BJ (cell line): ENCODE measurements at places on chromosomes 6 and 20.

DNA sequence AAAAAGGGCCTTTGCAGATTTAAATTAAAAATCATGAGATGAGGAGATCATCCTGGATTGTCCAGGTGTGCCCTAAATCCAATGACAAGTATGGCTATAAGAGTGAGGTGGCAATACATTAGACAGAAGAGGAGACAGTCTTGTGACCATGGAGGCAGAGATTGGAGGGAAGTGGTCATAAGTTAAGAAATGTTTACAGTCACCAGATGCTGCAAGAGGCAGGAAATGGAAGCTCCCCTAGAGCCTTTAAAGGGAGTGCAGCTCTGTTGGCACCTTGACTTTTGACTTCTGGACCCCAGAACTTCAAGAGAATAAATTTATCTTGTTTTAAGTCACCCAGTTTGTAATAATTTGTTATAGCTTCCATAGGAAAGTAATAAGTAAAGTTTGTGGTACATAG, 61.1 kb downstream of the HMGN3 start:
- DNase-seq: no peak

DNA sequence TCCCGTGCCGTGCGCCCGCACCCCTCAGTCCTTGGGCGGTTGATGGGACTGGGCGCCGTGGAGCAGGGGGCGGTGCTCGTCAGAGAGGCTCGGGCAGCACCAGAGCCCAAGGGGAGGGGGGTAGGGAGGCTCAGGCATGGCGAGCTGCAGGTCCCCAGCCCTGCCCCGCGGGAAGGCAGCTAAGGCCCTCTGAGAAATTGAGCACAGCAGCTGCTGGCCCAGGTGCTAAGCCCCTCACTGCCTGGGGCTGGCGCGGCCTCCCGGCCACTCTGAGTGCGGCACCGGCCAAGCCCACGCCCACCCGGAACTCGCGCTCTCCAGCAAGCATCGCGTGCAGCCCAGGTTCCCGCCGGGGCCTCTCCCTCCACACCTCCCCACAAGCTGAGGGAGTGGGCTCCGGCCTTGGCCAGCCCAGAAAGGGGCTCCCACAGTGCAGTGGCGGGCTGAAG, 16.4 kb downstream of the SOX4 start:
- DNase-seq: no peak

DNA sequence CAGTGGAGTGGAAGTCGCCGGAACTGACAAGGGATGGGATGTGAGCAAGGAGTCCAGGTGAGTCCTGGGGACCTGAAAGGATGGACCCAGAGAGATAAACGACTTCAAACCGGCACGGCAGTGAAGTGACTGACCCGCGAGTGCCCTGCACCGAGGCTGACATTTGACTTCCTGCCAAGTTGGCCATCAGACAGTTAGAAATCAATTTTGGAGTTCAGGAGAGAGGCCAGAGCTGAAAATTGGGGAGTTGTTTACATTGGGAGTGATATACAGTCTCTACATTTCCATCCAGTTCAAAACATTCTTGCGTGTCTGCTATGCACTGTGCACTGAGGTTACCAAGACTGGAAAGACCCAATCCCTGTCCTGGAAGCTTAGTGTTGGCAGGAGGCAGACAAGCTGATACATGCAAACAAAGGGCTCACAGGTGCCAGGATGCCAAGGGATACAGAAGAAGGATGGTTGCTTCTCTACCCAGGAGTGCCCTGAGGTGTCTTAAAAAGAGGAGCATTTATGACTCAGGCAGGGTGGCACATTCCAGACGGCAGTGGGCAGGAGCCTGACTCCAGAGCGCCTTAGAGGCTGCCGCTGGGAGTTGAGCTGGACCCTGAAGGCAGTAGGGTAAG, 186.6 kb downstream of the MTHFD1L start:
- no peak for DNase-seq

- DNase-seq: no peak
Measured at GRCh38 chr6:17677602-17678001, 29.1 kb downstream of the NUP153 start.

GRCh38 chr20:36462440-36463211, 78.7 kb upstream of the MYL9 start:
- DNase-seq: no peak

DNA sequence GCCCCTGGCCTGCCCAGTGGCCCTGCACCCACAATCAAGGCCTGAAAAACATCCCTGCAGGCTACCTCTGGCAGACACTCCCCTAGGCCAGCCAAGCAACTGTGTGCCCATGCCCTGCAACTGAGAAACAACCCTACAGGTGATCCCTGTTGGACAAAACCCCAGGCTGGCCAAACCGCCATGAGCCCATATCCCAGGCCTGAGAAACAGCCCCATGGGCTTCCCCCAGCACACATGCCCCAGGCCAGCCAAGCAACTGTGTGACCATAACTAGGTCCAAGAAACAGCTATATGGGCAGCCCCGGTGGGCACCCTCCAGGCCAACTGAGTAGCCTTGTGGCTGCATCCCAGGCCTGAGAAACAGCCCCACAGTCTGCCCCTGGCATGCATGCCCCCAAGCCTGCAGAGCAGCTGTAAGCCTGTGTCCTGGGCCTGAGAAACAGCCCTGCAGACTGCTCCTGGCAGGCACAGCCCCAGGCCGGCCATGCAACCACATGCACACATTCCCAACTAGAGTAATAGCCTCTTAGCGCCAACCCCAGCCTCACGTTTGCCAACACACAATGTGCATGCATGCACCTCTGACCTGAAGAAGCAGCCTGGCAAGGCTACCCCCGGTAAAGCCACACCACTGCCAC, 41.0 kb upstream of the SRSF6 start:
- no peak for DNase-seq

DNA sequence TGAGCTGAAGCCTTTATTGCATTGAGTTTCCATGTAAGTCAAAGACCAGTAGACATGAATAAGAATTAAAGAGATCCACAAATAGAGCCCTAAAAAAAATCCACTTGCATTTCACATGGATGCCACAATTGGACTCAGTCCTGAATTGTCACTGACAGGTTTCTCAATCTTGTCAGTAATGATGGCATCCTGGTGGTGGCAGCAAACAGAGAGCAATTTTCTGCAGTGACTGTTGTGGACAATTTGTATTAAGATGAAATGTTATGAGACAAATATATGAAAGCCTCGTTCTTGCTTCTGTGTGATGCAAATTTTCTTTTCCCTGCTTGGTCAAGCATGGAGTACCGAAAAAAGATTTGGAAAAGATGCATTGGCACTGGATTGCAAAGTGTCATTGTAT, 278.9 kb downstream of the SAMD5 start:
- DNase-seq: no peak

GRCh38 chr20:3645309-3646066, 17.7 kb downstream of the GFRA4 start:
- no peak for DNase-seq

GRCh38 chr6:143125455-143125854, 64.8 kb downstream of the AIG1 start:
- no peak for DNase-seq

- no peak for DNase-seq
Measured at GRCh38 chr6:30722280-30723112, 2.3 kb downstream of the TUBB start.

DNA sequence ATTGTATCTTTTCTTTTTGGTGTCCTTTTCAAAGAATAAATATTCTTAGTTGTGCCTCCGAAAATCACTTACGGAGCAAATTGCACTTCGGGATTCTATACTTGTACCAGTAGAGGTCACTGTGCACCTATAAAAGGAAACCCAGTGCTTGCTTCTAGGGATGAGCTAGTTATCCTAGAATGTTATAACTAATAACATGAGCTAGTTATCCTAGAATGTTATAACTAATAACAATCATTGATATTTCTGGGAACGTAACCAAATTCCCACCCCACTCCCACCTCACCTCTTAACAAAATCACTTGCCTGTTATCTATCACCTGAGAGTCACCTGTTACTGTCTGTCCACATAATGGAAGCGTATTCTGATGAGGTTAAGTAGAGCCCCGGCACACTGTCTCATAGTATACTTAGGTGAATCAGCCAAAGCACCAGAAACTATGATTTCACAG, 126.9 kb upstream of the TIAM2 start:
- DNase-seq: peak; percentile 22

- no peak for DNase-seq
Measured at GRCh38 chr6:139027620-139028182, 844 bp upstream of the ABRACL start.

DNA sequence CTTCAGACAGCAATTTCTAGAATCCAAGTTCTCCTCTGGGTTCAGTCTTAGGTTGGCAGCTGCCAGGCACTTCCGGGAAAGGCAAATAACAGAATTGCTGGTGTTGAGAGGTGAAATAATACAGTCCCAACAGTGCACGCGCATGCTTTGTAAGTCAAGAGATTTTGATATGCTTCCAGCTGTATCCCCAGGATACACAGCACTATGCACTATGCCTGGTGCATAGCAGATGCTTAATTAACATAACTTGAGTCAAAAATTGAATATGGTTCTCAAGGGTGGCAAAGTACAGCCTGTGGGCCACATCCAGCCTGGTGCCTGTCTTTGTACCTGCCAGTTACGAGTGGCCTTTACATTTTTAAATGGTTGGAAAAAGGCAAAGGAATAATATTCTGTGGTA, 18.9 kb upstream of the PMEPA1 start:
- no peak for DNase-seq

DNA sequence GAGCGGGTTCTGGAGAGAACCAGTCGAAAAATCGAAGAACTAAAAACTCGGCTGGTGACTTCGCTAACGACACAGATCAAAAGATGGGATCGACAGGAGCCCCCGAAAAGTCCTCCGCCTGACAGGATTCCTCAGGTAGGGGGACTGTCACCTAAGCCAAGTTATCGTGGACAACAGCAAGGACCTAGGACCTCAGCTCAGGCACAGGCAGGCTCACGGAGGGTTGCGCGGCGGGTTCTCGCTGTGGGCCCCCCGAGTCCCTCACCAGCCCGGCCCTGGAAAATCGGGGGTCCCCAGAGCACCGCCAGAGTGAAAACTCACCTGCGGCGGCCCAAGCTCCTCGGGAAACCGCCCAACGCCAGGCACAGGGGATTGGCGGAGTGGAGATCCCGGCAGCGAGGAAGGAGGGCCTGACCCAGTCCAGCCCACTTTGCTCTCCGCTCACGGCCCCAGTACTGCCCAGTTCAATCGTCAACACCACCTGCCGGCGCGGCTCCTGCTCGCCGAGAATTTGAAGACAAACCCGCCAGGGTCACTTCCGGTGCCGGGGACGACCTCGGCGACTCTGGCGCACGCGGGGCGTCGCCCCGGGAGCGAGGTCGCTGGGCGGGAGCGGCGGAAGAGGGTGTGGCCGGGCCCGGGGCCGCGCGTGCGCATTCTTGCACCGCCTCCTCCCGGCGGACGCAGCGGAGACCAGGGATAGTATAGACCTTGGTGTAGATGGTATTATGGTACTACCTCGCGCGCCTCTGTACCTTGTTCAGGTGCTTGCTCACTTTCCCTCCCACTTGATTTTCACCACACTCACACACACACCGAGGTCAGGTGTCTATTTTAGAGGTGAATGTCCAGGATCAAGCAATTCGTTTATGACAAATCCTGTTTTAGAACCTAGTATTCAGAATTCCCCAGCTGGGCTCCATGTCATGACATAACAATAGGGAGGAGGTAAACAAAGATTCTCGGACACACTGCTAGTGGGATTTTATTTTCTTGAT, at the start of gene KATNA1:
Gene KATNA1 (minus strand): TSS at position 567 of the 998 bp plus-strand sequence. CDS start 10,167 bp downstream, outside the sequence.
- DNase-seq: peak; percentile 13

DNA sequence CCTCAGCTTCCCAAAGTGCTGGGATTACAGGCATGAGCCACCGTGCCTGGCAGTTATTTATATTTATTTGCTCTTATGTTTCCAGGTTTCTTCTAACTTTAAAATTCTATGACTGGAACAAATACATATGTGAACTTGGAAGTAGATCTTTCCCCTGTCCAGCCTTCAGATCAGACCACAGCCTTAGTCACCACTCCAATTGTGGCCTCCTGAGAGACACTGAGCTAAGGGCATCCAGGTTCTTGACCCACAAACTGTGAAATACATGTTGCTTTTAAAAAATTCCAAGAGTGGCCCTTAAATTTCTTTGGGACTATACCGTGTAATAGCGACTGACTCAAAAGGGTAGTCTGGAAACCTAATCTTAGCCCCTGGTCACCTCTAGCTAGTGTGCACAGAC, 1.5 kb upstream of the ADGRG6 start:
- DNase-seq: no peak

DNA sequence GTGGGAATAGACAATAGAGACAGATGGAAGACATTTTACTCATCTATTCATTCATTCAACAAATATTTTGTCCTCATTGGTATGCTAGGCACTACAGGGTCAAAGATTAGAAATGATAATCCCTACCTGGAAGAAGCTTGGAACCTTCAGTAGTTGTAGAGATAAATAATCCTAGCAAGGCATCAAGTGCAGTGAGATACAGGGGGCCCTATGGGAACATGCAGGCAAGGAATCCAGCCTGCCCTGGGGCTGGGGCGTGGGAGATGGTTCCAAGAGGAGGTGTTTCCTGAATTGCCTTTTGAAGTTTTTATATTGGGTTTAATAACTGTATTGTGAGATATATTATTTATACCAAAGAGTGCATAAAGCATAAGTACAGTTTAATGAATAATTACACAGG, 64.5 kb downstream of the TRMT11 start:
- no peak for DNase-seq

GRCh38 chr6:109793021-109793420, 101.9 kb downstream of the FIG4 start:
- DNase-seq: no peak

DNA sequence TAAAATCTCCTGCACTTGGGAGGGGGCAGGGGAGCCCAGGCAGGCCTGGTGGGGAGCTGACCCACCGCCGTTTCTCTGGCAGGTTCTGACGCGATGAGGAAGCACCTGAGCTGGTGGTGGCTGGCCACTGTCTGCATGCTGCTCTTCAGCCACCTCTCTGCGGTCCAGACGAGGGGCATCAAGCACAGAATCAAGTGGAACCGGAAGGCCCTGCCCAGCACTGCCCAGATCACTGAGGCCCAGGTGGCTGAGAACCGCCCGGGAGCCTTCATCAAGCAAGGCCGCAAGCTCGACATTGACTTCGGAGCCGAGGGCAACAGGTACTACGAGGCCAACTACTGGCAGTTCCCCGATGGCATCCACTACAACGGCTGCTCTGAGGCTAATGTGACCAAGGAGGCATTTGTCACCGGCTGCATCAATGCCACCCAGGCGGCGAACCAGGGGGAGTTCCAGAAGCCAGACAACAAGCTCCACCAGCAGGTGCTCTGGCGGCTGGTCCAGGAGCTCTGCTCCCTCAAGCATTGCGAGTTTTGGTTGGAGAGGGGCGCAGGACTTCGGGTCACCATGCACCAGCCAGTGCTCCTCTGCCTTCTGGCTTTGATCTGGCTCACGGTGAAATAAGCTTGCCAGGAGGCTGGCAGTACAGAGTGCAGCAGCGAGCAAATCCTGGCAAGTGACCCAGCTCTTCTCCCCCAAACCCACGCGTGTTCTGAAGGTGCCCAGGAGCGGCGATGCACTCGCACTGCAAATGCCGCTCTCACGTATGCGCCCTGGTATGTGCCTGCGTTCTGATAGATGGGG, 3.0 kb downstream of the PRND start:
- no peak for DNase-seq

- DNase-seq: no peak
Measured at GRCh38 chr6:14966096-14966905, 279.6 kb upstream of the JARID2 start.

GRCh38 chr6:45491048-45491735, 113.5 kb upstream of the SUPT3H start:
- no peak for DNase-seq

- peak; percentile 88 for DNase-seq
Measured at GRCh38 chr20:37323985-37324384, 22.0 kb upstream of the SRC start.
